ENCODE measurements at places on chromosomes 5 and 9.

DNA sequence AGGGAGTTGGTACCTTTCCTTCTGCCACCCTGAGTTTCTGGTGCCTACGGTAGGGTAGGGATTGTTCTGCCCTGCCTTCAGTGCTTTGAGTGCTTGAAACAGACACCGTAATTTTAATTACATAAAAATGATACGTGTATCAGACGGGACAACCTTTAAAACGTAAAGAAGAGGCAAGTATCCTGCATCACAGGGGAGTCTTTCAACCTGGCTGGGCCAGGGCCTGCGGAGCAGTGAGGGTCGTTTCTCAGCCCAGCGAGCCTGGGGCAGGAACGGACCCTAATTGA, 483 bp upstream of the DAB2IP start:
- DNase-seq = no peak

DNA sequence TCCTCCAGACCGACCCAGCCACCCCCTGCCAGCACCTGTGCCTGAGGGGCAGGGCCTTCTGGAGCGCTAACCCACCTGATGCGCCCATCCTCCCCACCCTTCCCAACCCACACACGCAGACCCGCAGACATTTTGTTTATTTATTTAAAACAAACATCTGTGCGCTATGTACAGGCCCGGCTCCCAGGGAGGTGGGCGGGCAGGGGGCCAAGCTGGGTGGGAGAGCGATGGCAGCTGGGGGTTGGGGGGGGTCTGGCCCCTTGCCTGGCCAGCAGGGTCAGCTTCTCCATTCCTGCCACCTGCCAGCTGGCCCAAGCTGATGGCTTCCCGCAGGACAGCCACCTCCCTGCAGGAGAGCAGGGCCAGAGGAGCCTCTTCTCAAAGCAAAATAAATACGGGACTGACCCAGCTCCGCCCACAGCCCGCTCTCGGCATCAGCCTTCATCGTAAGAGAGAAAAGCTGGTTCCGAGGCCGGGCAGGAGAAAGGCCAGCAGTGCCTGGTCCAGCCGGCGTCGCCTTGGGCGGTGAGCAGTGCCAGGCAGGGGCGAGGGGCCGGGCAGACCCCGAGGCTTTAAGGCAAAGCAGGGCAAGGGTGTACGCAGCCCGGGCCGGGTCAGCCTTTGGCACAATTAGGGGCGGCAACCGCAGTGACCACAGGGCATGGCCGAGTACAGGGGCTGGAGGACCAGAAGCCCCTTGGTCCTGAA, 10.9 kb upstream of the CLIC3 start:
- no peak for DNase-seq

DNA sequence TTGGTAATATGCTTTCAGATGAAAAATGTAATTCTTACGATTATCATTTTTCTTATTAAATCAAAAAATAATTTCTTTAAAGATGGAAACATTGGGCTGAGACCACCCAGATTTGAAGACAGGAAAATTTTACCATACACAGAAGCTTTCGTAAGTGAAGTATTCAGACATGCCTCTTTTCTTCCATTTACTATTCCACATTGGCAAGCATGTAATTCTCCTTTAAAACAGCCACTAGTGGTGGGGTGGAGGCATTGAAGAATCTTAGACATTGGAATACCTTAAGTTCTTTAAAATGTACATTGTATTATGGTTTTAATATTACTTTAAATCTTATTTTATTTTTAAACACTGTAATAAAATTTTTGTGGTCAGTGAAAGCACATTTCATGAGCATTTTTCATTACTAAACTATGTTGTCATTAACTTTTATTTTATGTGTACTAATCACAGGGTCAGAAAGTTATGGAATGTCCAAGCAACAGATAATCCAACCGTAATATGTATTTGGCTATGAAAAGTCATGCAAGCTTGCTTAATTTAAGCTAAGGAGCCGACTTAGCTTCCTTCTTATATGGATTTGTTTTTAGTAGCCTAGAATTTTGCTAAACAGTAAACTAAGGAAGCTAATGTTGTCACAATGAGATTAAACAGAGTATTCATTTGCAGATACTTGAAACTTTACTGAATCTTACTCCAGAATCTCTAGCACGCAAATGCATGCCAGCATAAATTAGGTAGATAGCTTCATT, 97.4 kb upstream of the ALDH1A1 start:
- DNase-seq = no peak

- no peak for DNase-seq
These were observed 61.9 kb upstream of the CLINT1 start for GRCh38 chr5:157920828-157921170.

DNA sequence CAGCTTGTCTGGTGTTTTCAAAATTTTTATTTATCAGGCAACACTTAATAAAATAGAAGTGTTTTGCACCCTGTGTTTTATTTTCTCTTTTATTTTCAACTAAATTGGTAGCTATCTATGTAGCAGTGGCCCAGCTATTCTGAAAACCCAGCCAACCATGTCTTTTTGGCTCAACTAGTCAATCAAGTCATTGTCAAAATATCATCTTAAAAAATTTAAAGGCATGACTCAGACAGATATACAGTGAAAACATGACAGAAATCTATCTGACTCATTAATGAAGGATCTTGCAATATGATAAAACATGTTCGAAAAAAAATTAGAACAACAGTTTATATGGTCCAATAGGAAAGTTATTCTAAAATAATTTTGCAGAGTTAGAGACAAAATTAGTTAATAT, 75.1 kb downstream of the HSD17B4 start:
- DNase-seq = no peak

GRCh38 chr5:61026004-61026403, 81.0 kb downstream of the NDUFAF2 start:
- no peak for DNase-seq

DNA sequence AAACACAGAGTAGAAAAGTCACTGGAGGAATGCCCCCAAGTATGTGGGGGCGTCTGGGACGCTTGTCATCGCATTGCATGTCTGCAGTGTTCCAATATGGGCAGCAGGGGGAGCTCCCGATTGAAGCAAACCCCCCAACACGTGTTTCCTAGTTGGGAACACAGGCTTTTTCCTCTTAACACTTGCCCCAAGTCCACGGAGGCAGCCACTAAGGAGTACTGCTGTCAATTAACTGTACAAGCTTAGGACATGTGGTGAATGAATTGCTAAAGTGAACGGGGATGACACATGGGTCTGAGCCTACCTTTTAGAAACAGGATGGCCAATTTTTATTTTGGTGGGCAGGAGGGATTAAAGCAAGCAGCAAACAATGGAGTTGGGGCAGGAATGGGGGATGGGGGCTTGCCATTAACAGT, 2.2 kb downstream of the GABRB2 start:
- peak; percentile 53 for DNase-seq

DNA sequence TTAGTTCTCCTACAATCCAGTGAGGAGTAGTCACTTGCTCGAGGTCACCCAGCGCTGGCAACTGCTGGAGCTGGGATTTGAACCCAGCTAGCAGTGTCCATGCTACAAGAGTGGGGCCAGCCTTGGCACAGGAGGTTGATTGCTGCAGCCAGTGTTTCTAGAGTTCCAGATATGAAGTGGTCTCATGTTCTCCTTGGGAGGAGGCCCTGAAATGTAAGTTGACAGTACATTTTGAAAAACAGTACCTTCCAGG, 802 bp downstream of the CCDC107 start:
- peak; percentile 47 for DNase-seq

- DNase-seq = no peak
These were observed 89.9 kb upstream of the FSD1L start for GRCh38 chr9:105357937-105358336.

DNA sequence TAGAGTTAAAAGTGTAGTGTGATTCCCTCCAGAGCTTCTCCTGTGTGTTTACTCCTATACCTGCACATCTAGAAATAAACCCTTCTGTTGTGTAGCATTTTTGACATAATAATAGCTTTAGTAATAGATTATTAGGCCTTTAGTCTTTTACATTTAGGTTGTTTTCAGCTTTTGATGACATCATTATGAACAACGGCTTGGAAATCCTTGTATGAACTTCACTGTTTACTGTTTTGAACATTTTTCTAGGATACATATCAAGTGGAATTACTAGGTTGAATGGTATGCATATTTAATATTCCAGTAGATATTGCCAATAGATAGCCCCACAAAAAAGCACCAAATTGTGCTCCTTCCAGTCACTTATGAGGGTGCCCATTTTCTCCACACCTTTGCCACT, 174.0 kb downstream of the ARHGAP26 start:
- DNase-seq = no peak

GRCh38 chr9:132443951-132444607, 34.1 kb downstream of the CFAP77 start:
- no peak for DNase-seq

DNA sequence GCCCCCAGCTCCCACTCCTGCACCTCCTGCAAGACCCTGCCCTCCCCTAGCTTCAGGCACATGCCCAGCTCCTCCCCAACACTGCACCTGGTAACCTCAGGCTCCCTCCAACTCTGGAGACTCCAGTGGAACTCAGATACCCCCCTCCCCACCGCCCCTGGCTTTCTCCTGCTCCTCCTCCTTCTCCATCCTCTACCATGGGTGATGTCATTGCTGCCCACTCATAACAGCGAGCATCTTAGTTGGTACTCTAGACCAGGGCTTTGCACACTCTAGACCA, 24.7 kb upstream of the CNOT6 start:
- DNase-seq = no peak

DNA sequence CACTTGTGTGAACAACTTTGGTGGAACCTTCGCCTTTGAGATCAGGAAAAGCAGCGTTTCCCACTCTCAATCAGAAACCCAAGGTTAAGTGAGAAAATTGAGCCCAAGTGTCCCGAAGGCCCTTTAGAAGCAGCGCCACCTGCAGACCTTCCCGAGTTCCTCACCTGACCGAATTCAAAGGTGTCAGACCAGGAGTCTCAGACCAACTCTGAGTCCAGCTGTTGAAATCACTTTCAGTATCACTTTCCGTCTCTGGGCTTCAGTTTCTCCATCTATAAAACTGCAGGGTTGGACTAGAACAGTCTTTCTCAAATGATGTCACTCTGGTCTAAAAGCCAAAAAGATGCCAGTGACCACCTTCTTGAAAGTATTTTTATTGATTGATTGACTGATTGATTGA, 31.7 kb upstream of the GRHPR start:
- DNase-seq = no peak

- no peak for DNase-seq
These were observed 81.4 kb downstream of the CD180 start for GRCh38 chr5:67115246-67115645.

GRCh38 chr5:139562847-139563246, 1.7 kb downstream of the UBE2D2 start:
- DNase-seq = no peak

DNA sequence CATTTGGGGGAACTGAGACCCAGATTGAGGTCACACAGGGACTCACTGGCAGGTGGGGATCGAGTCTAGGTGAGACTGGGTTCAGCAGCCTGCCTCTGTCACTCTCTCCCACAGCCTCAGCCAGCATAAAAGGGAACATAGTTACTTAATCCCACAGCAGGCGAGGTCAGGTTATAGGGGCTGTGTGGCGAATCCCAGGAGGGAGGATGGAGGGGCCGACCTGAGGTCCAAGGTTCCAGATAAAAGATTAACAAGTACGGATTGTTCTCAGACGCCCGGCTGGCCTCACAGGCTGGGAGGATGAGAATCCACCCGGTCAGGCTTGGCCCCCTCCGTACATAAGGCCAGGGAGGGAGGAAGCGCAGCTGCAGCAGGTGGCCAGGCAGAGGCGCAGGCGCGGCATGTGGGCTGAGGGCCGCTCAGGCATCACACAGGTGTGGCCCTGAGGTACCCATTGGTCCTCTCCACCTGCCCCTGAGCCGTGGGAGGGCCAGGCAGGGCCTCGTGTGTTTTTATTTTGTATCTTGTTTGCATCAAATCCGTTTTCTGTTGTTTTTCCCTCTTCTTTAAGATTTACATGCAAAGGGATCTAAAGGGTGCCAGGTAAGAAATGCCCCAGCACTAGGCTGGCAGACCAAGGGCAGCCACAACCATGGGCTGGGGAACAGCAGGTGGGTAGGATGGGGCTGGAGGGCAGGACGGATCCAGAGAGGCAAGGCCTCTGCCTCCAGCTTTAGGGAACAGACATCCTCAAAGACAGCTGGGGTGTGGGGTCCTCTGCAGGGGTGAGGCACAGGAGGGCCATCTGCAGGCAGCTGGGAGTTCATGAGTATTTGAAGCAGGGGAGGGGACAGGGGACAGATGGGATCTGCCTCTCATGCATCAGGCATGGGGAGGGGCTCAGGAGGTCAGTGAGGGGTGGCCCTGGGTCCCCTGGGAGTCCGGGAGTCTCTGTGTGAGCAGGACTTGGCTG, 3.6 kb downstream of the SUSD3 start:
- DNase-seq = peak; percentile 27

DNA sequence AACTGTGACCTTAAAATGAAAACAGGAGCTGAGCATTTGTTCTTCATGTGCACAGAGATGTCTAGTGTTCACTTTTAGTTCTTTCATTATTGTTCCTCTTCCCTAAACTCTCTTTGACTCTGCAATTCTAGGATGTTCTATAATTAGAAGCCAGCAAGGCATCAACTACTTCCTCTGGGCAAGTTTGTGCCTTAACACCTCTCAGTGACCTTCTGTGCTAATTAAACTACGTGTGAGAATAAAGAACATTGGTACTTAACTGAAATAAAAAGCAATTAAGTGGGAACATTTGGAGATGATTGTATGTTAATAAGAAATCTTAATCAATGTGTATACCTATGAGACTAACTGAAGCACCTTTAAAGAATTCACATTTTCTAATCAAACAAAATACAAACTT, 242.8 kb downstream of the RASEF start:
- no peak for DNase-seq

- no peak for DNase-seq
These were observed 8.9 kb downstream of the SPINK14 start for GRCh38 chr5:148177207-148177606.

DNA sequence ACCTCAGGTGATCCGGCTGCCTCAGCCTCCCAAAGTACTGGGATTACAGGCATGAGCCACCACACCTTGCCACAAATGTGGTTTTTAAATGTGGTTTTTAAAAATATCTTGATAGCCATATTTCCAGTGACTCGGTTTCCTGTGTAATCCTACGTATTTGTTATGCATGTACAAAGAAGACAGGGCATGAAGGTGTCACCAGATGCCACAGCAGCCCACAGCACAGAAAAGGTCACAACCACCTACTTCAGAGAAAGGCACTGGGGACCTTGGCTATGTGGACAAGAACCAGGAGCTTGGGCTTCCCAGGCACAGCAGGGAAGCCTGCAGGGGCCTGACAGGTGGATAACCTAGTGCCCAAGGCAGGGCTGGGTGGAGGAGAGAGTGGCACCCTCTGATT, 38.0 kb downstream of the C9orf50 start:
- no peak for DNase-seq

DNA sequence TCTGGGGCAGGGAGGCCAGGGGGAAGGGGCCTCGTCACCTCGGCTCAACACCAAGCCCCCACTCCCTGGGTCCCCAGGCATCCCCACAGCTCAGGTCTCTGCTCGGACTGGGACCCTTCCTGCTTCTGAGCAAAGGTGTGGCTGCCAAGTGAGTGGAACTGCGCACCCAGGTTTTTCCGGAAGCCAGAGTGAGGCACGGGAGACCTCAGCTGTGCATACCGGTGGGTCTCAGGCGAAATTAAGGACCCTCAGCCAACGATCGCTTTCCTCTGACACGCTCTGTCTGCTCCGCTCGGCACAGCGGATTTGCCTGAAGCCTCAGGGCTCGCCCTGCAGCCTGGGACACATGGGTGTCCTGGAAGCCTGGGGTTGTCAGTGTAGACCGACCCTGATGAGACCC, 41.0 kb upstream of the IRX4 start:
- no peak for DNase-seq

GRCh38 chr5:111530298-111530740, 18.0 kb upstream of the STARD4 start:
- DNase-seq = peak; percentile 94

Measured in DND-41 (cell line).